ENCODE measurements at places on chromosomes 12 and 14. TPM values are rescaled to one million over a fixed set of nuclear protein-coding genes. Genes with fewer than 3 reads are reported as not detected.

DNA sequence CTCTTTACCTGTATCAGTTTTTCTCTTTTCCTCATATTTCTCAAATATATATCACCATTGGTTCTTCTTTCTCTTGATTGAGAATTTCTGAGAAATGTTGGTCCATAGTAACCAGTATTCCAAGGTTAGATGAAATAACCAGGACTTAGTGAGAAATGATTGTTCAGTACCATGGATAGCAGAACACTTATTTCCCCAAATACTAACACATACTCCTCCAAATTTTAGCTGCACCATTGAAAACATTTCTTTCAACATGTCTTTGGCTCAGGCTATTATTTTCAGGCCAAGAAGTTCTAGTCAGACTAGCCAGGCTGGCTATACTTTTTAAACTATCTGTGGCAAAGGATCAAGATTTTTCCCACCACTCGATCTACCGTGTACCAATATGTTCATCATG, 113.3 kb downstream of the PTPRO start:
- no peak for DNase-seq

The PROX2 gene
- not detected for total RNA-seq

- no peak for DNase-seq
Measured at GRCh38 chr12:67457778-67458665, 188.9 kb downstream of the CAND1 start.

The CBLN3 gene
- total RNA-seq: not detected

The GSKIP gene
- 81.1 TPM for total RNA-seq

DNA sequence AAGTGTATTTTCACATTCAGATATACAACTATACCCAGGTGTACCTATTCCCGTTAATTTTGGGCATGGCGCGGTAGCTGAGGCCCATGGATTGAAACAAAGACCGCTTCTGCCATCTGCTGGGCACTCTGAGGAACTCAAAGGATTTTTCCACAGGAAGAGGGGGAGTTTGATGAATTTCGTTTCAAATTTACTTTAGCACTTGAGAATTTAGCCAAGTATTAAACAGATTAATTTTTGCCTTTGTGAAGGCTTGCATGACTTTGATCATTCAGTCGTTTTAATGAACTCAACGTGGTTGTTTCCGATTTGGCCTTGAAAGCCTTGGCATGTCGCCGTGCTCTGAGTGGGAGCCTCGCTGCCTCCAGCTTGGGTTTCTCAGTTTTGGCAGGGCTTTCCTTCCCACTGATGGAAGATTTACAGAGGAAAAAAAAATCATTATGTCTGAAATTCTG, 153.2 kb upstream of the DDHD1 start:
- DNase-seq: peak; percentile 57

GRCh38 chr14:93648440-93649168, 139.7 kb downstream of the PRIMA1 start:
- peak; percentile 26 for DNase-seq

GRCh38 chr12:29073631-29074239, 75.3 kb upstream of the FAR2 start:
- DNase-seq: peak; percentile 6

DNA sequence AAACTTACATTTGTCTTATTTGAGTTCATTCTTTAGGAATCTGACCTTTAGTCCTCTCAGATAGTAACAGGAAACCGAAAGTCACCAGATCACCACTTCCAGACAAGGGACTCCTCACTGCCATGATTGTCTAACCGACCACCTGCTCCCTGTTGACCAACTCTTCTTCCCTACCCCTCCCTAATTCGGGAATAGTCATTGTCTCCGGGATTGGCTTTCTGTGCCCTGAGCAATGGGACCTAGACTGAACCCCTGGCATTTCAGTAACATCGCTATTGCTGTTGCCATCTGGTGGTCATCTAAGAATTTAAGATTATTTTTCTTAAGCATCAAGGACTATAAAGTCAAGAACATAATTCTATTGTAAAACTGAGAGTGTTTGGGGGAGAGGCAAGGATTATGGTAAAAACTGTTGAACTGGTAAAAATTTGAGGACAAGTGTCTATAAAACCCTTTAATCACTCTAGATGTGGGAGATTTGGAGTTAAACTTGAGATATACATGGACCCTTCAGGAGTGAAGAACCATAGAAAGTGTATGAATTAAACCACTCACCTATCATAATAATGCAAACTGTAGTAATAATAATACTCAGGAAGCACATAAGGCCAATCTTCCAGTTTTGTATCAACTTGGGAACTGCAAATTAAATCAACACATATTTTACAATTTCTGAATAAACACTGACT, 6.3 kb downstream of the CLEC2A start:
- peak; percentile 1 for DNase-seq

The GDF3 gene
- not detected for total RNA-seq

The PDE6H gene
- total RNA-seq: not detected

GRCh38 chr12:25433581-25434325, 119.3 kb downstream of the LMNTD1 start:
- peak; percentile 46 for DNase-seq

The MDP1 gene
- total RNA-seq: 18.9 TPM

DNA sequence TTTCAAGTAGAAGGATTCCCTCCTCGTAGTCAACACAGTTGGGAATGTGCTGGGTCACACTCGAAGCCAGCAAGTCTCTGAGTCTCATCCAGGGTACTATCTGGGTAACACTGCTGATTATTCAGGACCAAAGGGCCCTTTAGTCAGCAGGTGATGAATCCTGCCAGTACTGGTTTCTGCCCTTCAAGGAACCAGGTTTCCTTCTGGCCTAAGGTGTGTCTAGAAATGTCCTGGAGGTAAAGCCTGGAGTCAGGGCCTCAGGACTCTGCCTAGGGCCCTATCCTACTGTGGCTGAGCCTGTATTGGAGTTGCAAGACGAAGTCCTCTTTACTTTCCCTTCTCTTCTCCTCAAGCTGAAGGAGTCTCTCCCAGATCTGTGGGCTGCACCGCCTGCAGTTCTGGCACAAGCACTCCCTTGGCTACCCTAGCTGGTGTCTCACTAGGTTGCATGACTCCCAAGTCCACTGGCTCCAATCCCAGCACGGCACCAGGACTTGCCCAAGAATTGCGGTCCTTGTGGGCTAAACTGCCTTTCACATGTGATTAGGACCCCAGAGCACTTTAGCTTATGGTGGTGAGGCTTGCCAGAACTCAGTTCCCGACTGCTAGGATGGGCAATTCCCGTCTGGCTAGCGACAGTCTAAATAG, 193.7 kb upstream of the PDE3A start:
- no peak for DNase-seq

GRCh38 chr14:105385322-105385637, 13.1 kb upstream of the TEX22 start:
- no peak for DNase-seq

DNA sequence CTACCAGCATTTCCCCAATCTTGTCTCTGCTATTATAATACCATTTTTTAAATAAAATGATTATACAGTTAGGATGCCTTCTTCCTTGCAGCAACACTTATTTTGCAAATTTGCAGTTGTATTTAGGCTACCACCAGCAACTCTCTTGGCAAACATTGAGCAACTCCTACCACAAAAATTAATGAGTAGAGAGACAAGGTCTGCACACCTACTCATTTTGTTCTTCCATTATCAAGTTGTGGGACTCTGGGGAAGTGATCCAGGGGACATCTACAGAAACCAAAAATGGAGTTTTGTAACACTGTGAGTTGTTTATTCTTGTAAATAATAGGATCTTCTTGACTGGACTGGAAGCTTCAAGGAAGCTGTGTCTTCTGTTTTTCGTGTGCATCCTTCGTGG, 38.6 kb downstream of the DGLUCY start:
- DNase-seq: no peak

DNA sequence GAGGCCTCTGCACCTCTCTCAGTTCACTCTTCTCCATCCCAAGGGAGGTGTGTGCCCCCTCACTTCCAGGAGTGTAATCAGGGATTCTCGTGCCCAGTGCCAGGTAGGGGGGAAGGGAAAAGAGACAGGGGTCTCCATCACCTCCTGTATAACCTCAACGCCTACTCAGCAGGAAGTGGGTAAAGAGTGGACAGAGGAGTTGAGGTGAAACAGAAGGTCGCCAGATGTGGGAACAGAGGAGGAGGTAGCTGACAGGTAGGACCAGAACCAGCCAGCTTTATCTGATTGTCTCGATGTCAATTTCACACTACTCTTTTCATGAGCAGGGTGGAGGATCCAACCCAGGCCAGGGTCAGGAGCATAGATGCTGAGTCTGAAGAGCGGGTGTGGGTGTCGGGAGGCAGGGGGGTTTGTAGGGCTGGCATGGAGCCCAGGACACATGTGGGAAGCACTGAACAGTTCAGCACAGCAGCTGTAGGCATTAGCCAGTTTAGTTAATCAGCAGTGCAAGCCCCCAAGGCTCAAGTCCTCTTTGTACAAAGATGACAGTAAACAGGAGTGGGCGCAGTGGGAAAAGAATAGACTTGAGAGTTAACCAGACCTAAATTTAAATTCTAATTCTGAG, 213.5 kb downstream of the PELI2 start:
- no peak for DNase-seq

The POTEM gene
- total RNA-seq: 0.57 TPM

The FAM186B gene
- total RNA-seq: 0.30 TPM

DNA sequence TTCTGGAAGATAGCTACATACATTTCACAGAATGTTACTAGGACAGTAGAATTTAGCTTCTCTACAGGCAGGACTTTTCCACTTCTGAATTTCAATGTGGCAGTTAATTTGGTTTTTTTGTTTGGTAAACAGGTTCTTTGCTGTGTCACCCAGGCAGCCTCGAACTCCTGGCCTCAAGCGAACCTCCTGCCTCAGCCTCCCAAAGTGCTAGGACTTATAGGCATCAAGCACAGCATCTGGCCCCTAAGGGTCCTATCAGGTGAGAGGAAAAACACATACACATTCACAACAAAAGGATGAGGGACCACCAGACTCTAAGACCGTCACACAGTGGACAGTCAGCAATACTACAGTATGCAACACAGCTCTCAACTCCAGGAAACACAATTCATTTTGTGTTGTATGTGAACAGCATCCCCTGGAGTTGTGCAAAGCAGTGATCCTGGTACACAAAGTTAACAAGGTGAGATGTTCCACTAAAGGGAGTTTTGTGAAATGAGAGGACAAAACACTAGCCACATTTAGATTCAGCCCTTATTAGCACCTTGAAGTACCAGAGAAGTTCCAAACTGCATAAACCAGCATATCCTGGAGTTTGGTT, 6.9 kb downstream of the ATP2B1 start:
- no peak for DNase-seq

- no peak for DNase-seq
Measured at GRCh38 chr12:91921555-91921954, 224.1 kb downstream of the BTG1 start.

- no peak for DNase-seq
Measured at GRCh38 chr12:112216223-112216622, 90.9 kb downstream of the TRAFD1 start.

The PLA2G1B gene
- not detected for total RNA-seq

The KRT82 gene
- not detected for total RNA-seq

The AICDA gene
- total RNA-seq: not detected

DNA sequence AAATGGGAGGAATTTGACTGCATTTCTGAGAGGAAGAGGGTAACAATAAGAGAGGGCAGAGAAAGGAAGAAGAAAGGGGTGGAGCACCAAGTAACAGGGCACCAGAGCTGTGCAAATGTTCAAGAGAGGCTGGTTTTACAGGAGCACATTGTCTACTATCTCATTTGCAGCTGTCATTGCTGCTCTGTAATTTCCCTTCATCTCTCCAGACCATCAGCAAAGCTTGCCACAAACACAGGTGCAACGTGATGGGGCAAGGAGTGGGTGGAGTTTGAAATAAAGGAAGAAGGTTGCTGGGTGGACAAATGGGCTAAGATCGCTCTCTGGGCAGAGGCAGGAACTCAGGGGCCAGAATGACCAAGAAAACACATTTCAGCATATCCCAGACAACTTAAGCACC, 47.9 kb upstream of the PLEKHG6 start:
- DNase-seq: no peak

The RNASE13 gene
- not detected for total RNA-seq

GRCh38 chr12:80017261-80017870, 82.0 kb upstream of the OTOGL start:
- DNase-seq: no peak

The GLIPR1L1 gene
- total RNA-seq: not detected

DNA sequence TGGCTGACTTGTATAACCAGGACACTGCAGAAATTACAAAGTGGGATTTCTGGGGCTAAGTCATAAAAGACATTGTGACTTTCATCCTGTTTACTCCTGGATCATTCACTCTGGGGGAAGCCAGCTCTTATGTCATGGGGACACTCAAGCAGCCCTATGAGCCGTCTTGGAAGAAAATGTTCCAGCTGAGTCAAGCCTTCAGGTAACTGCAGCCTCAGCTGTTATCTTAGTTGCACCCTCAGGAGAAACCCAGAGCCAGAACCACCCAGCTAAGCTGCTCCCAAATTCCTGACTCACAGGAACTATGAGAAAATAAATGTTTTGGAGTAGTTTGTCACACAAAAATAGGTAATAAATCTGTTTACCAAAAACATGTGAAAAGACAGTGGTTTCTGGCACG, 43.1 kb upstream of the GXYLT1 start:
- no peak for DNase-seq

DNA sequence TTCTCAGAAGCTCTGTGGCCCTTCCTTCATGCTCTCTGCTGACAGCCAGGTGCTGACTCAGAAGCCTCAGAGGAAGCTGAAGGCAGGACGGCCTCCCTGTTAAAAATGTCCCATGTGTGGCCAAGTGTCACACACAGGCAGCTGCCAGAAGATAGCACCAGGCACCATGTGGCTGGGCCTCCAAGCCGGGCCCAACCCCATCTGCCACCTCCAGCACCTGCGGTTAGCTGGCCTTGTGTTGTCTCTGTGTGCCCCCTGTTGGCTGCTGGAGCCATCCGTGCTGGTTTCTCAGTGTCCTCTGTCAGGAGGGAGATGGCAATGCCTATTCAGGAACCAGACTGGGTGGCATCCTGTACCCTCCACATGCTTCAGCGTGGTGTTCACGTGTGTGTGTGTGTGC, 63.2 kb downstream of the TSPAN11 start:
- DNase-seq: peak; percentile 38

DNA sequence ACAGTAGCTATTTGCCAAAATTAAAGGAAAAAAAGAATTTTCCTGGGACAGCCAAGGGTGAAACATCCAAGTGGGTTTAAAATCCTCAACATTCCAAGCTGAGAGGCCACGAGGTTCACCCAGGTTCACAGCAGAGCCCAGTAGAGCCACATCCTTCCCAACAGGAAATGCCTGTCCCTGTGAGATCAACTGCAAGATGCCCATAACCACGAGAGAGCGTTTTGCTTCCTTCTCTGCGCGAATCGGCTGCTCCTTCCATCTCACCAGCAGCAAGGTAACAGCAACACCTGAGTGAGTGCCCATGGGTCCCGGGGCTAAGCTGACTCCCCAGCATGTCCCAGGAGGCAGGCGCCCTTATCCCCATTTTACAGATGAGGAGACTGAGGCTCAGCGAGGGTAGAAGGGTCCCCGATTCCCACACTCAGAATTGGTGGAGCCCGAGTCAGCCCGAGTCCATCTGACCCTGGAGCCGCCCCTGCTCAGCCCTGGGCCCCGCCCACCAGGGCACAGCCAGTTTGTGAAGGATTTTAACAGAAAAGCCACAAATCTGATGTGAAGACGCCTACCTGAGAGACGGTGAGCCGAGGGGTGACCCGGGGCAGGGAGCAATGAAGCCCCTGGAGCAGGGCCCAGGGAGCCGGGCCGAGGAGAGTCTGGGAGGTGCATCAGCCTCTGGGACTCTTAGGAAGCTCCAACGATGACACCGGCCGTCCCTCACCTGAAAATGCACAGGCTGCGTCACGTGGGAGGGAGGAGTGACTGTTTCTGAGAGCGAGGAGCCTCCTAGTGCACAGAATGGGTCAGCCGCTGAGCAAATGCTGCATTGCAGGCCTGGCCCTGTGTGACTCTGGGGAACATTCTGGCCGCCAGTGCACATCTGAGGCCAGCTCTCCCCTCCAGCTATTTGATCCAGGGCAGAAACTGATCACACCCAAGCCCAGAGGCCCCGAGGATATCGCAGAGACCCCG, 236.9 kb upstream of the SFSWAP start:
- peak; percentile 62 for DNase-seq

All from Daoy (cell line).